T-helper 17 cell (primary cell): ENCODE measurements at places on chromosomes 2 and 18. TPM values are rescaled to one million over a fixed set of nuclear protein-coding genes. Genes with fewer than 3 reads are reported as not detected.

GRCh38 chr2:152462779-152463178 is 127.8 kb downstream of the FMNL2 start:
- H3K4me1 ChIP-seq = peaks cover 2% of the 10 kb centered on the region
- H3K4me3 ChIP-seq = no peak overlapping the region
- H3K27ac ChIP-seq = no peak overlapping the region
- peaks cover 35% of the 10 kb centered on the region for H3K27me3 ChIP-seq
- peaks cover 3% of the 10 kb centered on the region for H3K36me3 ChIP-seq

AGXT gene
- not detected for total RNA-seq

GRCh38 chr2:207260947-207261346 is 95.2 kb upstream of the KLF7 start:
- no peak overlapping the region for H3K27ac ChIP-seq
- H3K27me3 ChIP-seq = peaks cover 22% of the 10 kb centered on the region
- no peaks in the 10 kb centered on the region for H3K4me1 ChIP-seq
- no peak overlapping the region for H3K4me3 ChIP-seq
- H3K36me3 ChIP-seq = peaks cover 2% of the 10 kb centered on the region
- DNase-seq = no peak

DNA sequence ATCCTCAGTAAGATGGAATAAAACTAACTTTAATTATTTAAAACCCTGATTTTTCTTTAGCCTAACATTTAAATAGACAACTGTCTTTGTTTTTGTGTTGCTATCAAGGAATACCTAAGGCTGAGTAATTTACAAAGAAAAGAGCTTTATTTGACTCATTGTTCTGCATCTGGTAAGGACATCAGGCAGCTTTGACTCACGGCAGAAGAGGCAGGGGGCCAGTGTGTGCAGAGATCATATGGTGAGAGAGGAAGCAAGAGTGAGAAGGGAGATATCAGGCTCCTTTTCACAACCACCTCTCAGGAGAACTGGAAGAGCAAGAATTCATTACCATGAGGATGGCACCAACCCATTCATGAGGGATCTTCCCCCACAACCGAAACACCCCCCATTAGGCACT is 64.6 kb upstream of the TFPI start:
- H3K36me3 ChIP-seq = no peaks in the 10 kb centered on the region
- no peak overlapping the region for H3K4me3 ChIP-seq
- H3K27ac ChIP-seq = no peak overlapping the region
- H3K27me3 ChIP-seq = no peaks in the 10 kb centered on the region

GRCh38 chr2:3505771-3506170 is 13.6 kb downstream of the ADI1 start:
- H3K27me3 ChIP-seq = no peaks in the 10 kb centered on the region
- no peak overlapping the region for H3K4me3 ChIP-seq
- H3K27ac ChIP-seq = peak overlapping the region; percentile 14
- DNase-seq = no peak
- H3K4me1 ChIP-seq = peaks cover 9% of the 10 kb centered on the region

STPG4 gene
- 0.21 TPM for total RNA-seq

DNA sequence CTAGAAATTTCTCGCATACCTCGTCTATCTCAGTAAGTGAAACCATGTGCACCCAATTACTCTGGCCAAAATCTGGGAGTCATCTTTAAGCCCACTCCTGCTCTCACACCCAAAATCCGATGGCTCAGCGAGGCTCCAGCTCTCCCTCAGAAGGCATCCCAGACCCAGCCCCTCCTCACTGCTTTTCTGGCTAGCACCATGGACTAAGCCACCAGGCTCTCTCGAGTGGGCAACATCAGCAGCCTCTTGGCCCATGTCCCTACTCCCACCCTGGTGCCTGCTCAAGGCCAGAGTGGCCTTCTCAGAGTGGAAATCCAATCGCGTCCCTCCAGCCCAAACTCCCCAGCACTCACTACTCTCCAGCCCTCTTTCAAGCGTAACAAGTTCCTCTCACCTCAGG is 27.2 kb downstream of the TNS1 start:
- no peak for DNase-seq
- H3K27ac ChIP-seq = no peak overlapping the region
- H3K36me3 ChIP-seq = peaks cover 2% of the 10 kb centered on the region

- no peaks in the 10 kb centered on the region for H3K4me1 ChIP-seq
- H3K36me3 ChIP-seq = no peaks in the 10 kb centered on the region
- H3K4me3 ChIP-seq = no peak overlapping the region
These were observed 57.4 kb upstream of the LRRTM1 start for GRCh38 chr2:80361904-80362303.

EFR3B gene
- total RNA-seq = not detected

DNA sequence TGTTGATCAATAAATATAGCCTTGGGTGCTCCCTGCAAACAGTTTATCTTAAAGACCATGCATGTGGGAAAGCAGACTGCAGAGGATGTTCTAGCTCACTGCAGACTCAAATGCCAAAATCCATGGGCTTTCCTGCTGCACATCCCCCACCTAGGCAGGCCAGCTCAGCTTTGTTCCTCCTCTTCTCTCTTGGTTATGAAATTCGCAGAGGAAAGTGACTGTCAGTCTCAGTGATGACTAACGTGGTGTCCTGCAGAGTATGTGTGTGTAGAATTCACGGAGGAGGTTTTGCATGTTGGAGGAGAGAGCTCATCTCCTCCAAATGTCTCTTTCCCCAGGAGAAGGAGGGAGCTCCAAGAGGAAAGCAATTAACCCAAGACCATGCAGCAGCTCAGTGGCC is 21.4 kb upstream of the KCNS3 start:
- H3K4me1 ChIP-seq = no peaks in the 10 kb centered on the region
- DNase-seq = no peak
- no peak overlapping the region for H3K4me3 ChIP-seq

DNA sequence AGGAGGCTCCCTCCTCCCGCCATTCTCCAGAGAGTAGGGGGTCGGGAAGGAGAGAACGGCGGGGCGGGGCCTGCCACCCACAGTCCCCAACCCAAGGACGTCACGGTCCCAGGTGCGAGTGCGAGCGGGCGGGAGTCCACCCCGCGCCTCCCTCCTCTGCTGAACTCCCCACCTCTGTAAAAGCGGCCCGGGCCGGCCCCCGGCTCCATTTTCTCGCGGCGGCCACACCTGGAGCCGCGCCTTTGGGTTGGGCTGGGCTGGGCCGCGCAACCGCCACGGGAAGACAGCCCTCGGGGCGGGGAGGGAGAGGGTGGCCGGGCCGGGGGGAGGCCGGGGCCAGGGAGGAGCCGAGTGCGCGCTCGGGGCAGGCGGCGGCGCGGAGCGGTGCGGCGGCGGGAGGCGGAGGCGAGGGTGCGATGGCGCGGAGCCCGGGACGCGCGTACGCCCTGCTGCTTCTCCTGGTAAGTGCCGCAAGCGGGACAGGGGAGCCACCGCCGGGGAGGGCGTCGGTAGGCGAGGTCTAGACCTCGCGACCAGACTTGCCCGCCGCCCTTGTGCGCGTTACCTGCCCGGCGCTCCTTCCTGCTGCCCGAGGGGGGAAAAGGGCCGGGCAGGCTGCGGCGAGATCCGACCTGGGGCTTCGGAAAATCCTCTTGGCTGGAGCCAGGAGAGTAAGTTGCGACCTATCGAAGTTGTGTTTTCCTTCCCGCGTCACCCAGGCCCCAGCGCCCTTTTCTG is at the start of gene DSG2:
Gene DSG2 (plus strand): TSS at position 342 of the 738 bp plus-strand sequence. CDS start 75 bp downstream, at position 417.
- H3K4me3 ChIP-seq = peak within 1 kb of the TSS; percentile 68
- peaks cover 29% of the 10 kb centered on the region for H3K27me3 ChIP-seq
- no peak within 1 kb of the TSS for H3K27ac ChIP-seq
- no peaks in the 10 kb centered on the region for H3K36me3 ChIP-seq

GRCh38 chr2:105876191-105876590 is 131.5 kb downstream of the NCK2 start:
- peaks cover 9% of the 10 kb centered on the region for H3K36me3 ChIP-seq
- H3K4me1 ChIP-seq = peaks cover 69% of the 10 kb centered on the region
- H3K27ac ChIP-seq = peak overlapping the region; percentile 96
- no peak overlapping the region for H3K4me3 ChIP-seq
- no peak for DNase-seq

DNA sequence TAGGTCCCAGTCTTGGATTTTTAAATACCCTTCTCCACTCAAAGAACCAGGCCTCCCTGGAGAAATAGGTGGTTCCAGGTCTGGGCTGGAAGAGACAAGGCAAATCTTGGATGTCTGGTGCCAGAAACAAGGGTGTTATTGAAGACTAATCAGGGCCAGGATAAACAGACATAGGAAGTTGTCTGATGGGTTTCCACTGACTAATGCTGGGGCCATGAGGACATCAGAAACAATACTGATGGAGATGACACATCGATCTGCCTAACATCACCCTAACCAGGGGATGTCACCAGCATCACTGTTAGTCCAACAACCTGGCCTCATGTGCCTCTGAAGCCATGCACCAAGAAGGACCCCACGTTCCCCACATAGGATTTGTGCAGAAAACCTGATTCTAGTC is 42.5 kb upstream of the GLI2 start:
- H3K4me1 ChIP-seq = peaks cover 3% of the 10 kb centered on the region
- H3K27me3 ChIP-seq = peaks cover 68% of the 10 kb centered on the region
- DNase-seq = no peak
- H3K27ac ChIP-seq = no peak overlapping the region
- no peak overlapping the region for H3K4me3 ChIP-seq
- H3K36me3 ChIP-seq = no peaks in the 10 kb centered on the region

- no peak overlapping the region for H3K4me3 ChIP-seq
- no peaks in the 10 kb centered on the region for H3K27me3 ChIP-seq
- DNase-seq = no peak
- peaks cover 5% of the 10 kb centered on the region for H3K36me3 ChIP-seq
- H3K4me1 ChIP-seq = peaks cover 33% of the 10 kb centered on the region
These were observed 123.2 kb downstream of the SMAD7 start for GRCh38 chr18:48827291-48828193.

WIPF1 gene
- 368 TPM for total RNA-seq

DNA sequence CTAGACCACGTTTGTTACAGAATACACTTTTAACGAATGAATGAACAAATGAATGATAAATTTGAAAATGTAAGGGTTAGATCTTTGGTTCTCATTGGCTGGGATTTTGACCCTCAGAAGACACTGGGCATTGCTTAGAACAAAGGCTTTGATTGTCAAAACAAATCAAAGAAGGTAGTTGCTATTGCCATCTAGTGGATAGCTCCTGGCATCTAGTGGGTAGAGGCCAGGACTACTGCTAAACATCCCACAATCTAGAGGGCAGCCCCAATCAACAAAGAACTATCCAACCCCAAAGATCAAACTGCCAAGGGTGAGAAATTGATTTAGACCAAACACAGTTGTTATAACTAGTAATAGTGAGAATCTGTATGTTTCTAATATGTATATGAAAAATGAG is 552.3 kb downstream of the KCNJ3 start:
- no peak for DNase-seq
- no peaks in the 10 kb centered on the region for H3K4me1 ChIP-seq
- no peaks in the 10 kb centered on the region for H3K27me3 ChIP-seq
- no peak overlapping the region for H3K27ac ChIP-seq
- H3K36me3 ChIP-seq = no peaks in the 10 kb centered on the region

DNA sequence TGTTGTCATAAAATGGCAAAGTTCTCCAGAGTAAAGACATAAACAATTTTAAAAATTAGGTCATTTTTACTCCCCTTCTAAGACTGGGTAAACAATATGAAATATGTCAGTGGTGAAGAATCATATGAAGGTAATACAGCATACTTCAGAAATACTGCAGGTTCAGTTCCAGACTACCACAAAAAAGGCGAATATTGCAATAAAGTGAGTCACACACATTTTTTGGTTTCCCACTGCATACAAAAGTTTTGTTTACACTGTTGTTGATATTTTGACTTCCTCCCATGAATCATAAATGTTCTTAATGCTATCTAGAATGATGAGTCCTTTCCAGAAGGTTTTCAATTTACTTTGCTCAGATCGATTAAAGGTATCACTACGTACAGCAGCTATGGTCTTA is 73.5 kb downstream of the SMC6 start:
- H3K27me3 ChIP-seq = no peaks in the 10 kb centered on the region
- H3K4me3 ChIP-seq = no peak overlapping the region
- no peak overlapping the region for H3K27ac ChIP-seq
- H3K36me3 ChIP-seq = peaks cover 13% of the 10 kb centered on the region
- no peak for DNase-seq

GRCh38 chr2:131724019-131724418 is 196.3 kb downstream of the CCDC74A start:
- H3K36me3 ChIP-seq = peaks cover 3% of the 10 kb centered on the region
- no peak overlapping the region for H3K4me3 ChIP-seq
- H3K27ac ChIP-seq = no peak overlapping the region
- H3K4me1 ChIP-seq = no peaks in the 10 kb centered on the region

GRCh38 chr2:81650048-81650971 is 1345.8 kb upstream of the LRRTM1 start:
- no peaks in the 10 kb centered on the region for H3K4me1 ChIP-seq
- H3K4me3 ChIP-seq = no peak overlapping the region
- no peak overlapping the region for H3K27ac ChIP-seq
- no peaks in the 10 kb centered on the region for H3K27me3 ChIP-seq
- no peaks in the 10 kb centered on the region for H3K36me3 ChIP-seq
- no peak for DNase-seq

DNA sequence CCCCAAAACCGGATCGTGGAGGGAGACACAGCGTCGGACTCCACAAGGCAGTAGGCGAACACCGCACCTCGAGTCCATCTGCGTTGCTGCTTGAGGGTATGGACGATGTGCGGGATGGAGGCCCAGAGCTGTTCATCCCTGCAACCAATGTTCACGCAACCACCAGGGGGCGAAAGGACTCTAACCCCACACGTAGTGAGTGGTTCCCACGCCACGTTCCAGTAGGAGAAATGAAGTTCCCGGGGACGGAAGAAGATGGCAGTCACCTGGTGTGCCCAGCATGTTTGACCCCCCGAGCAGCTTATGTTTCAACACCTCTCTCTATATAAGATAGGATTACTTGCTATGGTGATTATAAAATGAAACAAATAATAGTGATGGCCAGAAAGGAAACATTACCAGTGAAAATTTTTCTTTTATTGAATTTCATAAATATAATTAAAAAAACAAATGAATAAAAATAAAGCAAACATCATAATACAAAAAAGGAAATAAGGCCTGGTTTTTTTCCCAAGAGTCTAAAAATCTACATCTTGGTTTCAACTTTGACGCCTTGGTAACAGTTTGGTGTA is 184.3 kb downstream of the SH3BP4 start:
- peaks cover 53% of the 10 kb centered on the region for H3K27me3 ChIP-seq
- H3K4me1 ChIP-seq = peaks cover 3% of the 10 kb centered on the region
- no peaks in the 10 kb centered on the region for H3K36me3 ChIP-seq
- DNase-seq = peak; percentile 24
- H3K27ac ChIP-seq = peak overlapping the region; percentile 70

RRM2 gene
- 1.7 TPM for total RNA-seq

DNA sequence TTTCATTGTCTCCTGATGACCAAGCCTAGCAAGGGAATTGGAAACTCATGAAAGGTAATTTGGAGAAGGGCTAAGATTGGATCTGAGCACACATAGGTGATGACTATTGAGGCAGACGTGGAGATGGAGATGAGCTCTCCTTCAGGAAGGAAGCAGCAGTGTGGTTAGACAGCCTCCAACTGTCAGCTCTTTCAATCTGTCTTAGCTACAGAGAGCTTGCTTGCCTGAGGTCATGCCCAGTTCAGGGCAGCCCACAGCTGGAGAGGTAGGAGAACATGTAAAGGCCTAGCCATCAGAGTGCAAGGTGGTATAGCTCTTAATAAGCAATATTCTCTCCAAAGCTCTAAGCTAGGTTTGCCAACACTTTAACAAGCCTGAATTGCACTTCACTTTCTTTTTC is 79.2 kb downstream of the THSD7B start:
- no peak overlapping the region for H3K27ac ChIP-seq
- no peaks in the 10 kb centered on the region for H3K4me1 ChIP-seq
- DNase-seq = no peak

GRCh38 chr18:40371673-40372072 is 1583.4 kb upstream of the PIK3C3 start:
- no peak for DNase-seq
- no peaks in the 10 kb centered on the region for H3K27me3 ChIP-seq
- H3K4me3 ChIP-seq = no peak overlapping the region
